ENCODE measurements at places on chromosomes 2 and 18. TPM values are rescaled to one million over a fixed set of nuclear protein-coding genes. Genes with fewer than 3 reads are reported as not detected.

FBXO15 gene
- total RNA-seq, result 0.73 TPM

WBP1 gene
- 42.7 TPM for total RNA-seq

C1GALT1C1L gene
- total RNA-seq, result 0.67 TPM

GPC1 gene
- total RNA-seq, result 257 TPM

ZNF532 gene
- 68.7 TPM for total RNA-seq

HS6ST1 gene
- total RNA-seq, result 22.7 TPM

GKN1 gene
- total RNA-seq, result not detected
